Stimulated activated CD8-positive, alpha-beta memory T cell treated with anti-CD3 and anti-CD28 coated beads, Interleukin-2, amount 100 ng/mL, for 1 hour (primary cell): ENCODE measurements at places on chromosomes 7 and 10.

GRCh38 chr7:71132377-71133231 is 660 bp downstream of the GALNT17 start:
- no peak for DNase-seq

DNA sequence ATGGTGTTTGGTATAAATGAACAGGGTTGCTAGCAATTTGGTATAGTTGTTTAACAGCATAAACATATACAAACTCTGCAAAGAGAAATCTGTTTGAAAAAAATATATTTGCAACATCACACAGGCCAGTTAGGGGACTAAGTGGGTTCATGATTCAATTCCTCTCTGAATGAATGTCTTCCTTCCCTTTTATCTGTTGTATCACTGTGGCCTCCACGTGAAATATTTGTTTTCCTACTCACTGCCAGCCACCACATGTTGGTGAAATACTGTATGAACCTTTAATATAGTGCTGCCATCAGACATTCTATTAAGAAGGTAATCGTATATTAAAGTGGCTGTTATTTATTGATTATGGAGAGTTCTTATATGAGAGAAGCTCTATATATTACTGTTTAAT is 157.0 kb downstream of the ARID5B start:
- DNase-seq = no peak

DNA sequence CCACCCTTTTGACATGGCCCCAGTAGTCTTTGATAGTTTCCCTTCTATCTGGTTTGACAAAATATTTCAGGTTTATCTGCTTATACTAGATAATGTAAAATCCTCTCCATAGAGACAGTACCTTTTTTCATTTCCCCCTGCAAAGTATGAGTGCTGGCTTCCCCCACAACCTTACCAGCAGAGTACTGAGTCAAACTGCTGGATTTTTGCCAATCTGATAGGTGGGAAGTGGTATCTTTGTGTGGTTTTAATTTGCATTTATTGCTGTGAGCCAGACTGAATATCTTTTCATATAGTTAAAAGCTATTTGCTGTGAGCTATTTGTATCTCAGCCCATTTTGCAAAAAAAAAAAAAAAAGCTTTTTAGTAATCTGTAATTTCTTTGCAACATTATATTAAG is 32.1 kb upstream of the HECTD2 start:
- no peak for DNase-seq

GRCh38 chr10:133529576-133529946 is 2.4 kb downstream of the CYP2E1 start:
- DNase-seq = no peak

GRCh38 chr7:81810476-81811155 is 40.8 kb upstream of the HGF start:
- no peak for DNase-seq

DNA sequence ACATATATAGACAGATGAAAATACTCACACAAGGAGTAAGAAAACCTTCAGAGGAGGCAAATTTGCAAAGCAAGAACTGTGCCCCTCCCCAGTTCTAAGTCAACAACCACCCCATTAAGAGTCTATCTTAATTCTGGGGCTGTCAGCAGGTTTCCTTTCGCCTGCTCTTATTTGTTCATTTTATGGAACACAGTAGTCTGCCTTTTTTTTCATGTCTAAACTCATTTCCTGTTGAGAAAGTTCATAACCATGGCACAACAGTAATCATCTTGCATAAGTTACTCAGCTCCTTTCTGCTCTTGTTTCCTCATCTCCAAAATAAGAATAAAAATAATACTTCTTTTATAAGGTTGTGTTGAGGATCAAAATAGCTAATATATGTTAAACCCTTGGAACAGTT is 25.8 kb upstream of the AMPH start:
- DNase-seq = no peak

DNA sequence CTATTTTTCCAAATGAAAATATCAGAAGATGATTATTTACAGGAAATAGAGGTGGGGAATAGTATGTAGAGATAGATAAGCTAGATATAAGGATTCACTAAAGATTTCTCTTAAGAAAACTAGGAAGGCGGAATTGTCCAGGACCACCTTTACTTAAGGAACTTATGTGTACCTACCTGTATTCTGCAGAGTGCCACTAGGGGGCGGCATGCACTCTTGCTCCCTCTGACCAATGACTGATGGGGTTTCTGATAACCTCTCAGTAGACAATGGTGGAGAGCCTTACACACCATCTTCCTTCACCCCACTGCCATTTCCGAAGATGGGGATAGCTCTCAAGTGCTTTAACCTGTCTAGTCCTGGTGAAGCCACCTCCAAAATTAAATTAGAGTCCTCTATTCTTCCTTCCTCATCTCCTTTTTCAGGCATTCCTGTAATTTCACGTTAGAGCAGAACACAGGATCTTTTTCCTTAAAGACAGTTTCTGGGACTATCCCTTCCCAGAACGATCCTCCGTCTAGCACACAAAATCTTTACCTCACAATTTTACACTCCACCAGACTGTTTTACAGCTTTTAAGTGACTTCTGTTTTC is 453.1 kb downstream of the SORCS1 start:
- DNase-seq = no peak

- no peak for DNase-seq
These were observed 4.4 kb upstream of the RFC2 start for GRCh38 chr7:74258639-74259038.

- no peak for DNase-seq
These were observed 37.0 kb downstream of the TBC1D12 start for GRCh38 chr10:94439275-94439861.

- no peak for DNase-seq
These were observed 138.7 kb downstream of the GFRA1 start for GRCh38 chr10:116134322-116134721.

- DNase-seq = no peak
These were observed 39.3 kb upstream of the MKI67 start for GRCh38 chr10:128165536-128165935.

DNA sequence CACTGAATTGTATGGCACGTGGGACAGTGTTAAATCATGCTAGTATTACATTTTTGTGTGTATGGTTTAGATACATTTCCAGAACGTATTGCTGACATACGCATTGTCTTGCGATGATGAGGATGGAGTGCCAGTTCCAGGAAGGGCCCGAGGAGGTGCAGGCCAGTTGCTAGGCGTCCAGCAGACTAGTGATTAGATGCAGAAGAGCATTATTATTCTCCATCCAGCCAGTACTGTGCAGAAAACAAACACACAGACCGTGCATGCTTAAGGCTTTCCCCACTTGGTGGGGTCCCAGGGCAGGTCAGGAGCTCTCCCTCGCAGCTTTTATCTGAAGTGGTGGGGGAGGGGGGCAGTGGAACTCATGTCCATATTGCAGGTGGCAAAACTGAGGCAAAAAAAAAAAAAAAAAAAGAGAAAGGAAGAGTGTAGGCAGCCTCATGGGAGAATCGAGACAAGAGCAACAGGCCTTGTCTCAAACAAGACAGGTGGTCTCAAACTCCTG is 189.2 kb downstream of the CAMK1D start:
- no peak for DNase-seq

GRCh38 chr10:97042716-97043562 is 142.8 kb downstream of the SLIT1 start:
- DNase-seq = no peak

DNA sequence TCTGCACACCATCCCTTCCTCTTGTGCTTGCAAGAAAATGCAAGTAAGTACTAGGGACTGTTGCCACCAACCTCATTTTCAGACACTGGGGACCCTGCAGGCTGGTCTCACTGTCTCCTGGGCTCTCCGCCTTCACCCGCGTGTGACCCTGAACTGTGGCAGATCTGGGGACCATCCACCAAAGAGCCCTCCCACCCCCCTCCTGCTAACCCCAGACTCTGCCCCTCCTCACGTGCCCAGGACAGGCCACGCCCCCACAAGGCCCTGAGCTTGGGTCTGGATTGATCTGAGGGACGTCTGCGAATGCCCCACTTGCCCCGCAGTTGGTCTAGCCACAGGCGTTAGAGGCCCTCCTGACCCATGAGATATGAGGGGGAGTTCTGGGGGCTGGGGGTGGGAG is 8.1 kb downstream of the CNPY1 start:
- no peak for DNase-seq

GRCh38 chr10:23522345-23522744 is 83.5 kb downstream of the OTUD1 start:
- no peak for DNase-seq

DNA sequence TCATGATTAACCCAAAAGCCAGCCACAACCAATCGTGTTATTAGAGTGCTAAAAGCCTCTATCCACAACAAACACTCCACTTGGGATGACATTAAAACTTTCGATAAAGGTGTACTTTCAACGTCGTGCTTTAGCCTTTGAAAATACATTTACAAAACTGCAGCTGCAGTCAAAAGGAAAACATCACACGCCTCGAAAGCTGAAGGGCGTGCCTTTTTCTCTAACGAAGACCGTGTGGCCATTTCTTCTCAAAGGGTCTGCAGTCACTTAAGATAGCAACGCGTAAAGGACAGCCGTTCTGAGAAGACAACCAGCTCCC is 1.1 kb downstream of the ARHGAP12 start:
- DNase-seq = no peak

DNA sequence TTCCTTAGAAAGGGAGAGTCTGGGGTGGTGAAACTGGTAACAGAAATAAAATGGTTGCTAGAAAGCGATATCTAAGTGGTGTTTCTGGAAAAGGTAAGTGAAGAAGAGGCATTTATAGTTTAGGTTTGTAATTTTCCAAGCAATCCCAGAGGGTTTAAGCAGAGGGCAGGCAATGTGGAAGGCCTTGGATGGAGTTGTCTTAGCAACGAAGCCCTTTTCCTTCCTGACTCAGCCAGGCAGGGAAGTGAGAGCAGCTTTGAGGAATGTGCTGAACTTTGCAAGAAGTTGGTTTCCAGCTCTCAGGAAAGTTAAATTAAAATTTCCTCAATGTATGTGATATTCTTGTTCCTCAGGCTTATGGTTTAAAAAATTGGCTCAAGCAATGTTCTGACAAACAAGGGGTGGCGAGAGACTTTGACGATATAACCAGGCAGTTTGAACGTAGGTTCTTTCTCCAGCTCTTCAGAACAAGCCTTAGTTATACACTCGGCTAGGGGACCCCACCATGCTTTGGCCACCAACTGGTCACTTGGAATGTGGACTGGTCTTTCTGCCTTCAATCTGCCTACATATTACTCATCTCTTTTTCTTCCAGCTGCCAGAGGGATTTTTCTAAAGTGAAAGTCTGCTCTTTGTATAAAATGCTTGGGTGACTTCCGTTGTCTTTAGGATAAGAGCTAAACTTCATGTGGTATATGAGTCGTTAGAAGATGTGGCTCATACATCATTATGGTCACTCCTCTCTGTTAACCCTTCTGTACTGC is 66.9 kb upstream of the SLC25A13 start:
- no peak for DNase-seq

- no peak for DNase-seq
These were observed 51.3 kb upstream of the KLF6 start for GRCh38 chr10:3836222-3836820.

DNA sequence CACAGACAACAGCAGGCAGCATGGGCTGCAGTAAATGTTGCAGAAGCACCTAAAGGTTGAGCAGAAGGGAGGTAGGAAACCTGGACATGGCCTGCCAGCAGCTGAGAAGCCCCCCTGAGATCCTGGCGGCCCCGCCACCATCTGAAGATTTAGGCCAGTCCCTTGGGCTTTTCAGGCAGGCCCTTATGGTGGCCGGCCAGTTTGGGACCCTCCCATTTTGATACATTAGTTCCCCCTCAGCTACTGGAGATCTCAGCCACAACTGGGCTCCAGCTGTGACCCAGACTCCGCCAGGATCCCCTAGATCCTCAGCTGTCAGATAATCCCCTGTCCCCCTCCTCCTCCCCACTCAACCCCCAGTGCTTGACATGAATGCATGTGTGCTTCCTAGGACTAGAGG is 34.4 kb downstream of the ZNF783 start:
- no peak for DNase-seq

DNA sequence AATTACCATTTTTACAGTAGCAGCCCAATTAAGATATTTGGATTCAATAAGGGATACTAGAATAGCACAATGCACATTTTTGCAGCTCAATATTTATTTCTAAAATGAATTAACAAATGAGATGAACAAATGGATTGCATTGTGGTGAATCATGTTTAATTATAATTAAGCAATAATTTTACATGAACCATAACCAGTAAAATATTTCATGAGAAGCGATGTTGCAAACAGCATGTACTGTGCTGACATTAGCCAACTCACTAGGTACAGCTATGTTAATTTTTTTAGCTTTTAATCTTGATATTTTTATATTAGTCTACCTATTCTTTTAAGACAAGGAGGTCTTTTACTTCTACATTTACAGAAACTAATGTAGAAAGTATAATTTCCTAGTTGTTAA is 399.1 kb upstream of the AKR1E2 start:
- no peak for DNase-seq

GRCh38 chr10:88392222-88392621 is 190.9 kb downstream of the RNLS start:
- DNase-seq = no peak

DNA sequence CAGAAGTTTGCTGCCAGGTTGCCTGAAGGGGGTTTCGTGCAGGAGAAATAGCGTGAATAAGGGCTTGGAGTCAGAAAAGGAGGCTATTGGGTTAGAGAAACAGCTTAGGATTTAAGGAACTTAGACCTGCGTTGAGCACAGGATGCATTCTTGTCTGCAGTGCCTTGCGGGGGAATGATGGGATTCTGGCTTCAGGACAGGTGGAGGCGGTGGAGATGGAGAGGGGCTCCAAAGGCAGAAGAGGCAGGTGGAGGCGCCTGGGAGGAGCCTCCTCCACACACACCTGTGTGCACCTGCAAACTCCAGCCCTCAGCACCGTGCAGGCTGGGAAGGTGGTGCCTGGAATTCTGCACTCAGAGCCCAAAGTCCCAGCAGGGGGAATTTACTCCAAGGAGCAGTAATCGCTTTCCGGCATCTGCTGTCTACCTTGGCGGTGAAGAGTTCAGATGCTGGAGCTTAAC is 1.8 kb downstream of the CLIP2 start:
- no peak for DNase-seq

GRCh38 chr10:29826221-29826620 is 191.4 kb upstream of the SVIL start:
- no peak for DNase-seq

DNA sequence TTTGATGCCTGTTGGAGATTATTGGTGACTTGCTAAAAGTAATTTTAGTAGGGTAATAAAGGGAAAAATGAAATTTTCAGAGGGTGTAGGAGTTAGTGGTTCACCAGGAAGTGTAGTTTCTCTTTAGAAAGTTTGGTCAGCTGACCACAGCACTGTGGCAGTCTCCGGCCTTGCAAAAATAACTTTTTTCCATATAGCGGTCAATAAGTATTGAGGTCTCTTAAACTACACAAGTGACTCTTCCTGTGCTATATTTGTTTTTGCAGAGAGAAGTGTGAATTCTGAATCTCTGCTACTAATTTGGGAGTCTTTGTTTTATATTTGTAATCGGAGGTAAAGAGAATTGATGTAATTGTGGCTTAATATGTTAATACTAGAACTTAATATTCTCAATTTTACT is 24.3 kb downstream of the PTPN12 start:
- DNase-seq = no peak
